Suppressor macrophage treated with lipopolysaccharide for 4 hours (primary cell): ENCODE measurements at places on chromosomes 5 and 9.

- DNase-seq, result no peak
Observed at GRCh38 chr5:51829691-51830090, 446.4 kb downstream of the ISL1 start.

DNA sequence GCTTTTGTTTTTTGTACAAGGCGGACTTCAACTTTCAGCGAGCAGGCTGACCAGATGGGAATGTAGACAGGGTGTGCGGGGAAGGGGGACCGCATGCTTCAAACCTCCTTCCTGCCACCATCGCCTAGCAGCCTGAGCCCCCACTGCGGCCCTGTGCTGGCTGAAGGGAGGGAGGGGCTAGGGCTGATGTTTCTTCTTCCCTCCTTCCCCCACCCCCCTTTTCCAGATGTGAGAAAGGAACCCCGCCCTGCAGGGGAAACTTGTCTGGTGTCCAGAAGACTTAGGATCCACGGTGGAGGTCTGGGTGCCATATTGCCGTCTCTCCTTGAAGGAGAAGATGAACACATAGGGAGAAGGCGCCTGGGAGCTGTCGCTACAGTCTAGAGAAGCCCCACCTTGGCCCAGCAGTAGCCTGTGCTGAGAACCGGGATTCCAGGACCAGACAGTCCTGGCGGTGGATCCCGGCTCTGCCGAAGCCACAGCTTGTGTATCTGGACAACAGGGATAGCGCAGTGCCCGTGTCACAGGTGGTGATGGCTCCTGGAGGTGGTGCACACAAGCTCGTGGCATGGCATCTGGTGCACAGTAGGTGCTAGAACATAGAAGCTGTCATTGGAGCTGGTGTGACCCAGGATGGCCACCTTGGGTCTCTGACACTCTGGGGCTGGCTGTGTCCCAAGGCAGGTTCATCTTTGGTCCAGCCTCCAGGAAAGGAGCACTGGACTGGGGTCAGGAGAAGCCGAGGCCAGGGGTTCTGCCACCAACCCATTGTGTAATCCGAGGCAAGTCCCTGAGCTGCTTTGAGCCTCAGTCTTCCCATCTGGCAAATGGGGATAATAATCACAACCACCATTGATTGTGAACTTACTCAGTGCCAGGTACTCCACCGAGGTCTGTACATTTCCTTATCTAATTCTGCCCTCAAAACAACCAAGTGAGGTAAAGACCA, 205.6 kb downstream of the C9orf50 start:
- no peak for DNase-seq

DNA sequence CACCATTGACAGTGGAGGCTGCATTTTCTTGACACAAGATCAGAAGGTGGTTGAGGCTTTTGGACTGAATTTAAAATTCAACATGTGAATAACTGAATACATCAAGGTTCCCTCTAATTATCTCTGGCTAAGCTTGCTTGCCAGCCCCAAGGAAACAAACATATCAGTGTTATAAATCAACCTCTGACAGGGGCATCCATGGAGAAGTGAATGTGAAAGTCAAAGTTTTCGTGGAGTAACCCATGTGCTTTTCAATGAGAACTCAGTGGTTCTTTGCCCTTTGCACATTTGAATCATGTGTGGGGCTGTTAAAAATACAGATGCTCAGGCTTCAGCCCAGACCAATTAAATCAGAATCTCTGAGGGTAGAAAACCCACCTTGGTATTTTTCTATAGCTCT, 128.9 kb downstream of the LRRC70 start:
- peak; percentile 41 for DNase-seq

DNA sequence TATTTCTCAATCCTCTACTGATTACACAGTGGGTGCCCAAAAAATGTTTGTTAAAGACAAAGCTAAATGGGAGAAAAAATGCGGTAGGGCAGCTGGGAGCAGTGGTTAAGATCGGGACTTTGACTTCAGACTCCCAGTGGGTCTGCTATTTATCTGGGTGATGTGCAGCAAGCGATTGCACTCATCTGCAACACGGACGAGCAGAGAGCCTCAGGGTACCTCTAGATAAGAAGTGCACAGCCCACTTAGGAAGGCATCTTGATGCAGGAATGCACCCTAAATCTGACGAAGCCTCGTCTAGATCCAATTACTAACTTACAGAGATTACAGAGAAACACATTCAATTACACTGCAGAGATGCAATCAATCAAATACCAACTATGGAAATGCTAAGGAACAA, 4.0 kb downstream of the MAPK9 start:
- DNase-seq, result no peak

DNA sequence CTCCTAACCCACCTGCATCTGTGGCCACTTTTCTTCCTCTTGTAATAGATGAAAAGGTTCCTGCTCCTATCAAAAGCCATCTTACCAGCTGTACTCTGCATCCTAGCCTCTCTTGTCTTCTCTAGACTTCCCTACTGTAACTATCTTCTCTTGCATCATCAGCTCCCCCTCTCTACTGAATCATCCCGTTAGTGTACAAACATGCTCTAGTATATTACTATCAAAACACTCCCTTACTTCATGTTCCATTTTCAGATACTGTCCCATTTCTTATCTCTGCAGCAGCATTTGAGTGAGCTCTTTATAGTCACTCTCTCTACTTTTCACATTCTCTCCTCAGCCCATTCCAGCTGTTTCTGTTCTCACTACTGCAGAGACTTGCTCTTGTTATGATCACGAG, 2.8 kb downstream of the SRA1 start:
- peak; percentile 52 for DNase-seq

- no peak for DNase-seq
Observed at GRCh38 chr5:68848091-68848490, 245.7 kb upstream of the SLC30A5 start.

- peak; percentile 91 for DNase-seq
Observed at GRCh38 chr9:4086119-4087090, 213.5 kb downstream of the GLIS3 start.

DNA sequence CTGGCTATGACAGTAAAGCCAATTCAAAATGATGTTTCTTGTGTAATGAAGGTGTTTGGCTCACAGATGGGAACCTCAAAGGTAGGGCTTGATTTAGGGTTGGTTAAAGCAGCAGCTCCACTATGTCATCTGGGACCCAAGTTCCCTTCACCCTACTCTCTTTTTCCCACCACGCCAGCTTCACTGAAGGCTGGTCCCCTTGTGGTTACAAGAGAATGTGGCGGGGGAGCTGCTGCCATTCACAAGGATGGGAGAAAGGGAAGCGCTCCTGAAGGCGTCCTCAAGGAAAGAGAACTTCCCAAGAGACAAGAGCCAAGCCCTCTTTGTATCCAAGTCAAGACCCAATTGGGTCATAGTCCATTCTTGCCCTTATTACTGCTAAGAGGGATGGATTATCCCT, 72.7 kb downstream of the NTRK2 start:
- DNase-seq, result no peak

DNA sequence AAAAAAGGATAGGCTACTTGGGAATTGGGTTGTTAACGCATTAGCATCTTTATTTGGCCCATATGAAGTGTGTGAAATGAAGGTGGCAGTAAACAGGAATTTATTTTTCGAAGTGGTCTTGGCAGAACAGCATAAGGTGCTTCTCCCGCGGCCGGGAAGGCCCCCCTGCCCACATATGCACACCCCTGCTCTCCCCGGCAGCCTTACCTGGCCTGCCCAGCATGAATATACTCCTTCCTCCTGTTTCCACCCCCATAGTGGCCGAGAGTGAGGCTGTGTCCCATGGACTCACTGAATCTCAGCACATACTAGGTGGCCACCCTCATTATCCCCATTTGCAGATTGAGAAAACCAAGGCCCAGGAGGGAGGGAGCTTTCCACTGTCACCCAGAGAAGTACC, 54.0 kb upstream of the OLFM1 start:
- no peak for DNase-seq

- no peak for DNase-seq
Observed at GRCh38 chr5:161312882-161313281, 233.6 kb downstream of the GABRB2 start.

GRCh38 chr9:126390923-126391322, 64.3 kb downstream of the MVB12B start:
- peak; percentile 20 for DNase-seq

DNA sequence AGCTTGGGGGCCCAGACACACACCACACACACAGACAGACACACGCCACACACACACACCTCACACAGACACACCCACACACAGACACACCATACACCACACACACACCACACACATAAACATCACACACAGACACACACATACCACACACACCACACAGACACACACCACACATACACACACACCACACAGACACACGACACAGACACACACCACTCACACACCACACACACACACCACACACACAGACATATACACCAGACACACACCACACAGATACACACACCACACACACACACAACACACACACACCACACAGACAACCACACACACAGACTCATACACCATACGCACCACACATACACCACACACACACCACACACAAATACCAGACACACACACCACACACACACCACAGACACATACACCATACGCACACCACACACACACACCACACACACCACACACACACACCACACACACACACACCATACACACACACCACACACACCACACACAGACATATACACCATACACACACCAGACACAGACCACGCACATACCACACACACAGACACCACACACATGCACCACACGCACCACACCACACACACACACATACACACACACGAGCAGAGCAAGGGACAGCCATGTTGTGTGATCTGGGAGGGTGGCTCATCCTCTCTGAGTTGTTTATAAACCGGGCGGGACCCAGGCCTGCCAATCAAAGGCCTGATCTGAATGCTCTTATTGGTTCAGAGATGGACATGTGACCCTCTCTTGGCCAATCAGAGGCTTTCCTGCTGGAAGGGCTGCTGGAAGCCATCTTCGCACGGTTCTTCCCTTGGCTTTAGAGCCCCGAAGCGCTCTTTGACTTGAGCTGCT, 148.3 kb downstream of the GAPVD1 start:
- DNase-seq, result peak; percentile 61
